ENCODE measurements at places on chromosomes 5 and 9.

DNA sequence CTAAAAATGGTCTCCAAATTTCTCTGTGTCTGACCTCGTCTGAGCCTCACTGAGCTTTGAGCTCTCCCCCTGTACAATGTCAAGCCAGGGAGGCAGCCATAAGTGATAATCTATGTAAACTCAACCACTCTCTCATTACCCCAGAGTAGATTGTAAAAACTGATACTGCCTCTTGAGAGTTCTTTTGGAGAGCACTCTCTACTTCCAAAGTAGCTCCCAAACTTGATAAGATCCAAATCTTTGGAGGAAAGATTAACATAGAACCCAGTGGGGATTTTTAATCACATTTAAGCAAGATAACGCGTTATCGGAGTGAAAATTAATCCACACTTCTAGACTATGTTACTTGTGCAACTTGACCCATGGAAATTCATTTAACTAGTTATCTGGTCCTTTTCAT lies 54.9 kb downstream of the TMEM167A start:
- DNase-seq: no peak

DNA sequence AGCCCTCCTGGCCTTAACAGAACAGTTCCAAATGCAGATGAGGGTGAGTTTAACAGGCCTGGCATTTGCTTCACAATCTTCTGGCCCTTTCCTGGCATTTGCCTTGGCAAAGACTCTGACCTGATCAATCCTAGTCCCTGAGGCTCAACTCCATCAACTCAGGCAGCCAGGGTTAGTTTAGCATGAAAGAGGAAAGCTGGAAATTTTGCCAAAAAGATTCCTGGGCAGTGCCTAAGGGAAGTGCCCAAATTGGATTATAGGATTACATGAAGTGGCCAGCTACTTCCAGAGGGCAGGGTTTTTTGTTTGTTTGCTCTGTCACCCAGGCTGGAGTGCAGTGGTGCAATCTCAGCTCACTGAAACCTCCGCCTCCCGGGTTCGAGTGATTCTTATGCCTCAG lies 36.8 kb downstream of the PCDHAC2 start:
- no peak for DNase-seq

- DNase-seq: no peak
Measured at GRCh38 chr5:132510076-132510475, 19.5 kb upstream of the IRF1 start.

- DNase-seq: no peak
Measured at GRCh38 chr5:53543401-53543800, 17.0 kb upstream of the NDUFS4 start.

GRCh38 chr5:96816991-96817390 lies 9.2 kb upstream of the ERAP1 start:
- DNase-seq: no peak

GRCh38 chr5:91160714-91161285 lies 222.3 kb downstream of the ARRDC3 start:
- no peak for DNase-seq

GRCh38 chr5:179906795-179907555 lies 722 bp downstream of the TBC1D9B start:
- no peak for DNase-seq

DNA sequence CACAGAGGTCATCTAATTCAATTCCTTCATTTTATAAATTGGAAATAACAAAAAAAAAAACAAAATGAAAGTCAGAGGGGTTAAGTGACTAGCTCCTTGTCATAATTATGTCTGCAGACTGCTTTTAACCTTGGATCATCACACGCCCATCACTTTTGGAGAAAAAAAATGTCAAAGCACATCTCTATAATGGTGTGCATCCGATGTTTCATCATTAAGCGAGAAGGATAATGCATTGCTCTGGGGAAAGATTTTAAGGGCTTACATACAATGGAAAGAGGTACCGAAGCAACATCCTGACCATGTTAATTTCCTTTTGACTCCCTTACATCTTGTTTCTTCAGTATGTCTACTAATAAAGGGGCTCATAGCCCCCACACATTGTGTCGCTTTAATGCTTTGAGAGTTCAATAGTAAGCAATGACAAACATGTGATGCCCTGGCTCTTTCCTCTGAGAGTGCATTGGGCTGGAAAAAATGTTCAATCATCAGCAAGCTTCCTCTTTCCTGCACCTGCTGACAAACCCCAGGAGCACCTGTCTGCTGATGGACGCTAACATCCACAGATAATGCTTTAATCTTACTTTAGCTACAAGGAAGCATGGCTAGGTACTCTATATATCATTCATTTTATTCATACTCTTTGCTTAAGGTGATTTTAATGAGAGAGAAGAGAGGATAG lies 242.2 kb downstream of the SMARCA2 start:
- no peak for DNase-seq

DNA sequence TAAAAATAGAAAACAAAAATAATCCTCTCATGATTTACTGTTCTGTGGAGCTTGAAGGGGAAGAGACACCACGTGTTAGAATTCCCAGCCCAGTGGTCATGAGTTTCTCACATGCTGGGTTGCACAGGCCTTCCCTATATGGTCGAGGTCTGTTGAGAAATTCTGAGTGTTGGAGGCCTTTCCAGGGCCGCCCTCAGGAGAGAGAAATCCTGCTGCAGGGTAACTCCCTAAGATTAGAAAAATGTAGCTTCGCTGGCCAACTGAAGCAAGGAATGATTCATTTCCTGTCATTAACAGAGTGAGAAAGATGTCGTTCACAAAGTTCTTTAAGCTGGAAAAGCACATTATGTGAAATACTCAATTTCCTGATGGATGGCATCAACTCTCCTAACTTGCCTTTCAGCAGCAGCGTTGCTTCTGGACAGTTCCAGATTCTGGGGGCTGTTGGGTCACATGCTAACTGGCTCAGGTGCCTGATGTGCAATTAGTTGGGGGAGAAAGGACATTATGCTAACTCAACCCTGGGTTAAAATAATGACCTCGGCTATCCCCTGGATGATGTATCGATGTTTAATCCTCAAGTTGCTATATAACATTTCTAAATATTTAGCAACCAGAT lies 104.8 kb upstream of the CD180 start:
- DNase-seq: no peak

DNA sequence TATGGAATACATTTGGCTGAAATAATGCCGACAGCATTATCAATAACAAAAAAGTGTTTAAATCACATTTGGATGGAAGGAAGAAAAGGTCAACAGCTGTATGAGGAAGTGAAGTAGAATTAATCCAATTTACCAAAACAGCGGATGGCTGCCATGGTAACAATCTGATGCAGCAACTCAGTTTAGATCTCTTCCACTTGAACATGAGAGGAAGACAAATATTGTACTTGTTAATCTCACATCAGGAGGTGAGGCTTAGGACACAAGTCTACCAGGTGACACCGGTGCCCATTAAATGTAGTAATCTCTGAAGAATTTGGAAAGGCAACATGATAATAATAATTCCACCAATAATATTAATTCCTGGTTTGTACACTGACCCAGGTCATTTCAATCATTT lies 2.4 kb downstream of the RASEF start:
- DNase-seq: no peak

DNA sequence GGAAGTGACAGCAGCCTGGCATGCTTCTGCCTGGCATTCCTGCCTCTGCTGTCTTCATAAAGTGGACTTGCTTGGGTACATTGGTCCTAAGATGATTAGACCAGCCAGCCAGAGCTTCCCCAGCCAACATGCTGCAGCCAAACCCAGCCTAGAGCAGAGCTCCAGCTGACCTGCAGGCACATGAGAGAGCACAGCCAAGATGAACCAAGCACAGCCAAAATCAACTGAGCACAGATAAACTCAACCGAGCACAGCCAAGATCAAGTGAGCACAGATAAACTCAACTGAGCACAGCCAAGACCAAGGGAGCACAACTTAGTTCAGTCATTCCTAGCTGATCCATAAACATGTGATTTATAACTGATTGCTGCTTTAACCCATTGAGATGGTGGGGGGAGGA lies 266.5 kb downstream of the MSX2 start:
- no peak for DNase-seq

DNA sequence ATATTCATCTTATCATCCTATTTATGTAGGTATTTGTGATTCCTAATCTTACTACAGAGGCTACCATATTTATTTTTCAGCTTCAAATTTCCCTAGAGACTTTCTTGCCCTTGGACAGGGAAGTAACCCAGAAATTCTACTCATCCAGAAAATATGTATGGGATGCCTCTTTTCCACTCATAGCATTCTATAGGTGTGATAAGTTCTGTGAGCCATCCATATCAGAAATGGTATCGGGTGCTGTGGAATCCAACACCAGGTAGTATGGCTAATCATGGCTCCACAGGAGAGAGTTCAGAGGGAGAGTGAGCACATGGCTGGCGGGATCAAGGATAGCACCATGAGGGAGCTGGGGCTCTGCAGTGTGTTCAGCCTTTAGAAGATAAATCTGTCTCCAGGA lies 349.3 kb upstream of the ACTBL2 start:
- no peak for DNase-seq

DNA sequence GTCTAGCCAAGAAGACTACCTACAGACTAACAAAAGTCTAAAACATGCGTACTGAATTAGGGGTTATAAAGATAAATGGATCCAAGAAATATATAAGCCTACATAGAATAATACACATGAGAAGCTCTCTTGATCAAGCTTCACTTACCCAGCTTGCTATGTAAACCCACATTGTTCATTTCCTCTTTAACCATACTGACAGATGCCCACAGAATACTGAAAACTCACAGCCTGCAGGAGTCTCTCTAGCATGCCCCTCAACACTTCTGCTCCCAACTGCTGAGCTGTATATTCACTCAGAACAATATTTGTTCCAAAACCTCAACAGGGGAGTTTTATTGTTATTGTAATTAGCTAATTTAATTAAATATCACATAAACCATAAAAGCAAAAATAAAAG lies 52.4 kb downstream of the RFX3 start:
- DNase-seq: no peak

DNA sequence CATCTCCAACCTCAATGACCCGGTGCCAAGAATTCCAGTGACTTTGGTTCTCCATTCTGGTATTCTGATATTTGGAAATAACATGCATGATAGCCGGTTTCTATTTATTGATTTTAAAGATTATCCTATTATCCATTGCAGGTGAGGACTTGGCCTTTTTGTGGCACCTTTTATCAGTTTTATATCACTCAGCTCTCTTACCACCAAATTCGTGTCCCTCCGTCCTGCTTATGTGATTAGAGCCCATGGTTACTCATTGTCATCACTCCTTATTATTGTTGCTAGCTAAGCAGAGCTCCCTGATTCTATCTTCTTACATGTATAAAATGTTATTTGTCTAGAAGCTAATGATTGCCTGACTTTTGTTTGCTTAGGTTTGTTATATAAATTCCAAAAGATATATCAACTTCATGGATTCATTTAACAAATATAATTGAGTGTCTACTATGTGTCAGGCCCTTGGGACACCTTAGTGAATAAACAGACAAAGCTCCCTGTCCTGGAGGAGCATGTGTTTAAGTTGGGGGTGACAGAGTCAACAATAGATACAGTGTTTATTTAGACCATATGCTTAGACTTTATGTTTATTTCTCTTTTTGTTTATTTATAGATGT lies 138.2 kb downstream of the ADAMTS16 start:
- DNase-seq: no peak

- no peak for DNase-seq
Measured at GRCh38 chr5:61132559-61132958, 29.7 kb downstream of the SMIM15 start.

DNA sequence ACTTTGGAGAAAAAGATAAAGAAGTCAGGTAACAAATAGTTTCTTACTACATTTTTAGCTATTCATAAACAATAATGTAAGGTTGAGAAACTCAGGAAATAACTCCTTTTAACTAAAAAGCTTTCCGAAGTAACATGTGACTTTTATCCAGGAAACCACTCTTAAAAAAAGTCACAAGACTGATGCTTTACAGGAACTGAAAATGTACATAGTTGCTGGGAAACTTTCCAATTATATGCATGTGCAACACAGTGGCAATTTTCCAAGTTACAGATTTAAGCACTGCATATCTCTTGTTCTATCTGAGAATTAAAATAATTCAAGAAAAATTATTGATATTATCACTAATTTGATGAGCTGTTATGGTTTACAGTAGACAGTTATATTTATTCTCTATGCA lies 105.2 kb downstream of the CDH10 start:
- DNase-seq: no peak

GRCh38 chr9:137388589-137389427 lies 34.2 kb downstream of the EXD3 start:
- no peak for DNase-seq

DNA sequence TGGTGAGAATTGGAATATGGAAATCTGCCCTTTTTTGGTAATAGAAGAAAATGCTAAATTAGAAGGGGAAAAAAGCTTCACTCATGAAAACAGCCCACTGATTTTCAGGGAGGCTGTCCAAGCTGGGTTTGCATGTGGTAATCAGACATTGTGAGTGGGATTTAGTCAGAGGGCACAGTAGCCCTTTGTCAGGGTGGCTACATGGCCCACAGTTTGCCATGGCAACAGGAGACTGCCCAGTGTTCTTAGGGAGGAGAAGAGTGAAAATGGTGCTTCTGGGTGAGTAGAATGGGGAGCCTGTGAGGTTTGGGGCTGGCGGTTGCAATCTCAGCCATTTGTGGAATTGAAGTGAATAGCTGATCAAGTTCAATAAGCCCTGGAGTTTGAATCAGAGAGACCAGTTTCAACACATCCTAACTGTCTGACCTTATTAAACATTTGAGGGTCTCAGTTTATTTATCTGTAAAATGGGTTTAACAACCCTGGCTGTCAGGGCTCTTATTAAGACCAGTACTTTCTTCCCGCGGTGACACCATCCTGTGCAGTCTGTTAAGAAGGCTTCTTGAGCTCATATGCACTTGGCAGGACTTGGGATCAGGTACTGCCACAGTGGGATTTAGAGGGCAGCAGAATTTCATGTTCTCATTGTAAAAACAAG lies 107.6 kb upstream of the TNC start:
- no peak for DNase-seq

- no peak for DNase-seq
Measured at GRCh38 chr9:91659529-91660495, 236.2 kb upstream of the NFIL3 start.

- DNase-seq: no peak
Measured at GRCh38 chr9:33375841-33376321, 26.5 kb downstream of the AQP7 start.

DNA sequence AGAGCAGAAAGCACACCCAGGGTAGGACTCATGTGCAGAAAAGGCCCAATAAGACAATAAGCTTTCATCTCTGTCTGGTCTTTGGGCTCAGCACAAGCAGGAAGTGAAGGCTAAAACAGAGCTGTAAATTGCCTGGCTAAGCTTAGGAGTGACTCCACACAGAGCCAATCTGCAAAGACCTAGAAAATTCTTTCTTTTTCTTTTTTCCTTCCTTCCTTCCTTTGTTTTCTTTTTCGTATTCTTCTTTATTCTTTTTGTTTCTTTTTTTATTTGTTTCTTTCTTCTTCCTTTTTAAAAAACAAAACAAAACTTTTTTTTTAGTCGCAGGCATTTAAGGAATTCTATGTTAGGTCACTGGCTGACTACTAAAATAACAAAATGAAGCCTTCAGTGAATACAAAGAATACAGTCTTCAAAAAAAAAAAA lies 12.2 kb downstream of the SLC35A4 start:
- DNase-seq: no peak

All from stimulated activated CD4-positive, alpha-beta T cell treated with anti-CD3 and anti-CD28 coated beads, Interleukin-1b, Interleukin-23, amount 100 ng/mL, for 1 hour (primary cell).